OCI-M1 (cell line): ENCODE measurements at places on chromosomes 12 and 14.

DNA sequence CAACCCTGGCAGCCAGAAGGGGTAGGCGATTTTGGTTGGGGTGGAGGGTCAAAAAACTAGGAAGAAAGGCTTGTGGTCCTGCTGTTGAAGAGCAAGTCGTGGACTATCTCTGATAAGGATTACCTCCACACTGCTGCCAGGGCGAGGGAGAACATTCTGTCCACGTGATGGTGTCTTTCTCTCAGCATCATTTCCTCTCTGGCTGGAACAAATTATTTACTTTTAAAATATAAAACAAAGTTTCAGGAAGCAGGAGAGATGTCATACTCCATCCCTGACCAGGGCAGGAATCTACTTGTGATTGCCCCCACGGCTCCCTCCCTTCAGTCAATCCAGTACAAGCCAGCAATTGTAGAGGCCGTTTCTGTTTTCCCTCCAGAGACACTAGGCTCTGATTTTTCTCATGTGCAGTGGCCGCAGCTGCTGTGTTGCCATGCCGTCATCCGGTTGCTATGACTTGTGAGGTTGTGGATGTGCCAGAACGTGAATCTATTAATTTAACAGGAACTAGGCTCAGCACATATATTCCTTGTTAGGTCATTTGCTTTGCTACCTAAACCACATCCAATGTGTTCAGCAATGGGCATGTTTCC, 61.5 kb upstream of the PTGR2 start:
- no peak for DNase-seq

- DNase-seq = no peak
These were observed 11.1 kb downstream of the KIF21A start for GRCh38 chr12:39431797-39432196.

GRCh38 chr12:68454892-68455291, 122.7 kb upstream of the MDM1 start:
- DNase-seq = peak; percentile 10

- peak; percentile 42 for DNase-seq
These were observed 197.0 kb downstream of the ERC1 start for GRCh38 chr12:1188016-1188415.

- DNase-seq = no peak
These were observed 720.9 kb downstream of the AACS start for GRCh38 chr12:125786143-125786542.

GRCh38 chr14:40447017-40447416, 1014.8 kb upstream of the FBXO33 start:
- DNase-seq = no peak

DNA sequence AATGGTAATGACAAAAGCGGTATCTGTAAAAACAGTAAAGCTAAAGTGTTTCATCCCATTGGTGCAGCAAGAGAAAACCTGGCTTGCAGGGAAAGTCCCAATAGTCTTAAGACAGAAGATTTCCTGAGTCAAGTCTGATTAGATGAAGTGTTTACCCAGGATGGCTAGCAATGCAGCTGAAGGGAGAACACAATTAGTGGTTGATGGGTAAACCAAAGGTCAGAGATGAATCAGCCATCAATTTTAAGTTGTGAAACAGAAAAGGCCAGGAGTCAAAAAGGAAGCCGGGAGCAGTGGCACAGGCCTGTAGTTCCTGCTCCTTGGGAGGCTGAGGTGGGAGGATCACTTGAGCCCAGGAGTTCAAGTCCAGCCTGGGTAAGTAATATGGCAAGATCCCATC, 52.6 kb downstream of the SEC23A start:
- no peak for DNase-seq

DNA sequence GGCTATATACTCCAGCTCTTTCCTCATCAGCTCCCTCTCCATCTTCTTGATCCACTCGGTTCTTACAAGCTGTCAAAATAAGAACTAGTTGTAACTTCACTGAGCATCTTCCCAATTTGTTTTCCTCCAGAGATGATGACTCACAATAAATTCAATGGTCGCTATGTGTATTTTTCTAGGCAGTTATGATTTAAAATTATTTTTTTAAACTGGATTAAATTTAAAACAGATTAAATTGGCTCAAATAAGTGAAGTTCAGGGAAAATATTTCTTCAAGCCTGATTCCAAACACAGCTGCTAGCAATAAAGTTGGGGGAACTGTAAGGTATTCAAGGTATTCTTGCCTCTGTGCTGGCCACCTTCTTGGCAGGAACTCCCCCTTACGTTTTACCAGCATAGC, 717.7 kb upstream of the USP15 start:
- DNase-seq = no peak

DNA sequence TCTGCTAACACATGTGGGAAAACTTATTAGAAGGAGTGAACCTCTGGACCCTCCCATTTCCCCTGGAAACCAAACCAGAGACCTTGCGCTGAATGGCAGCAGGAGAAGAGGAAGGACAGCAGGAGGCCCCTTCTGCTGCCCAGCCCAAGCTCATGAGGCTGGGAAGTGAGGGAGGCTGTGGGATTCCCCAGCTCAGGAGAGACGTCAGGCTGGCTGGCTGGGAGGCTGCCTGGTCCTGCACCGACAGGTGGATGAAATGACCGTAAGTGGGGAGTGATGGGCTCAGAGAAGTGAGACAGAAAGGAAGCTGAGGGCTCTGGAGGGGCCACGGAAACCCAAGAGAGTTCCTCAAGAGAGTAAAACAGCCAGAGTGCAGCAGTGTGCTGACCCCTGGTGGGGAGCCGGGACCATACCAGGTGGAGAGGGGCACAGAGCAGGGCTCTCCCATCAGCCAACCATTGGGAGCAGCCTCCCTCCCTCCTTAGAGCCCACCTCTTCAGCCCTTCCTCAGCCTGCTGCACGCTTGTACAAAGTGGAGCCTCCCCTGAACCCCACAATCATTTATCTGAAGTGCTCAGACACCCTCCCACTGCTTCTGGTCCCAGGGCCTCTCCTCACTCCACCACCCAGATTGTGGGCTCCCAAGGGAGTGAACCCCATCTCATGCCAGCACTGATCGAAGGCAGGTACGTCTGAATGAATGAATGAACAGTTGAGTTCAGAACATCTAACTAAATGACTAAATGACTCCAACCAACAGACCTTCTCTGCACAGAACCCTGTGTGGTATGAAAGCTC, 14.0 kb downstream of the TAMALIN start:
- DNase-seq = peak; percentile 84

- peak; percentile 74 for DNase-seq
These were observed 424.2 kb downstream of the ETNK1 start for GRCh38 chr12:23049180-23049579.

DNA sequence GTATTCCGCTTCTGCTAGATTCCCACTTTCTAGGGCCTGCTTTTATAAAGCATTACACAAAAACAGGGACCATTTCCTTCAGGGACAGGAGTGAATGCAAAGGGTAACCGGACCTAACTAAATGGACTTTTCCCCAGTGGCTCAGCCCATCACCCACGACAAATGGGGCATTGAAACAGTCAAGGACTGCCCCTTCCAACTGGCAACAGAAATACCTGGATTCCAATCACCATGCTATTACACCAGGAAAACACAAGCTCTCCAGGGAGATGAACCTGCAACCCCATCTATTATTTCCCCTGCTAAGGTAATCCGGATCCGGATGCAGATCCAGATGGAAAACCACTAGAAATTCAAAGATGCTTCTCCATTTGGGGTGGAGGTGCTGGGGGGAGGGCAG, 1.0 kb downstream of the MPHOSPH9 start:
- DNase-seq = no peak

DNA sequence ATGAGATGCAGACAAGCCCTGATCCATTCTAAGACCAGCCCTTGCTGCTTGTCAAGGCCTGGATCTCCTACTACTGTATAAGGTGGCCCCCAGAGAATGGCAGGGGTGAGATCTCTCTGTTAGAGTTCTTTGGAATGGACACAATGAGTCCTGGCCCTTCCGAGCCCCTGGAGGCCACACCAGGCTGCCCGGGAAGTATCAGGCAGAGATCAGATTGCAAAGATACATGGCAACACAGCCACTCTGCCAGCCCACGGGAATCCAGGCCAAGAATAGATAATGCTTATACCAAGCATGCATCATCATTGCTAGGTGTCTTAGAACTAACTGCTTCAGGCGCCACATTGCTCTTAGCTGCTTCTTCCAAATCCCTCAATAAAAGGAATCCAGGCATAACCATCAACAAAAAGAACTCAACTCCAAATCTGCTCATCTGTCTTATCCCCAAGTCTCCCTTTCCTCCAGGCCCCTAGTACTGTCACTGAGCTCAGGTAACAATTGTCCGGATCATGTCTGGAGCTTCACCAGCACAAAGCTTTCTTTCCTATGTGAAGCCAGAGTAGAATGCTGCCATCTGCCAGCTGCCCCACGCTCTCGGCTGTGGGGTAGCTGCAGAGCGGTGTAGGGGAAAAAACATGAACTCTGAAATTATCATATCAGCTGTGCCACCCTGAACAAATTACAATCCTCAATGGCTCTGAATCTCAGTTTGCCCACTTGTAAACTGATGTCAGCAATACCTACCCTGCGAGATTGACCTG, 5.5 kb upstream of the VASH1 start:
- DNase-seq = no peak

GRCh38 chr12:99767809-99768208, 120.3 kb downstream of the GARIN6 start:
- DNase-seq = peak; percentile 47

GRCh38 chr14:81559385-81559784, 25.7 kb upstream of the SEL1L start:
- peak; percentile 27 for DNase-seq

DNA sequence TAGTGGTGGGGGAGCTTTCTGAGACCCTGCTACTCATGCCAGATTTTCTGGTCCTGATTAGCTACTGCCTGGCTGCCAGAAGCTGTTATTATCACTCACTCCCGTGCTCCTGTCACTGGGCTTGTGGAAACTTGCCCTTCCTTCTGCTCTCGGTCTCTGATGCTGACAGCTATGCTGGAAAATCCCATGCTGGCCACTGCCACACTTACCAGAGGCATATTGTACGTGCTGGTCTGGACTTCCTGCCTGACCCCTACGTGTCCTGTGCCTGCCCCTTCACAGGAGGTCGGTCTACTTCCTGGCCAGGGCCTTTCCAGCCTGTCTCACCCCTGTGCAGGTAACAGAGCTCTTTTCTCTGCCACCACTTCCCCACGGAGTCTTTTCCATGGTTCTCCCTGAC, 149.4 kb upstream of the PLEKHG7 start:
- no peak for DNase-seq

- no peak for DNase-seq
These were observed 144.3 kb downstream of the CALM1 start for GRCh38 chr14:90541076-90541634.

- DNase-seq = no peak
These were observed 57.3 kb upstream of the ATF1 start for GRCh38 chr12:50706606-50707005.

DNA sequence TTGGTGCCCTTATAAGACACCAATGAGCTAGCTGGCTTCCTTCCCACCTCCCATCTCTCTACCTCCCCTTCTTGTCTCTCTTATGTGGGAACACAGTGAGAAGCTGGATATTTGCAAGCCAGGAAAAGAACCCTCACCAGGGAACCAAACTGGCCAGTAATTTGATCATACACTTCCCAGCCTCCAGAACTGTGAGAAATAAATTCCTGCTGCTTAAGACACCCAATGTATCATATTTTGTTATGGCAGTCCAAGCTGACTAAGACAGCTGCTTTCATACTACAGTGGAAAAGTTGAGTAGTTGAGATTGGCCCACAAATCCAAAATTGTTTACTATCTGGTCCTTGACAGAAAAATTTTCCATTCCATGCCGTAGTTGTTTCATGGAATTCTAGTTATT, 269.0 kb downstream of the KCNH5 start:
- DNase-seq = no peak

DNA sequence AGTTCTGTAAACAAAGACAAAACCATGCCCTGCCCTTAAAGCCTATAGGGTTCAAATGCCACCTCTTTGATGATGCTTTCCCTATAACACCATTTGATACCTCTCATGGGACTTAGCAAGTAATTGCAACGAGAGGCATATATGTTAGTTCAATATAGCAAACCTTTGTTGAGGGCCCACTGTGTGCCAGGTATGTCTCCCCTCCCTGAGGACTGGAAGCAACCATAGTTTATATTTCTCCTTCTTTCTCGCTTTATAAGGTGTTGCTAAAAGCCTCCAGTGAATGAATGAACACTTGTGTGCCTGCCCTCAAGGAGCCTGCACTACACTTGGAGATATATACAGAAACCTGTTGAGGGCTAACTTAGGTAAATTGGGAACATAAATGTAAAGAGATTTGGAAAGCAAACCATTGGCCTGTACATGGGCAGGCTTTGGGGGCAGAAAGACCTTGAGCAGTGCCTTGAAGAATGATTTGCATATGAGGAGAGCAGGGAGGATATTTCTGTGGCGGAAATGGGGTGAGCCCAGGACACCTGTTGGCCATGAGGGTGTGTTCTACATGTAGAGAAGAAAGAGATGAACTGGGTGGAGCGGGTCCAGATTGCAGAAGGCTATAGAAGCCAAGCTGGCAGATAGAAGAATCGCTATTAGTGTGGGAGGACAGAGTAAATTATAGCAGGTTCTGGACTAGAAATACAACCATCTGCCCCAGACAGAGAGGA, 1.8 kb upstream of the CKAP4 start:
- no peak for DNase-seq

- peak; percentile 35 for DNase-seq
These were observed 61.4 kb downstream of the SEL1L start for GRCh38 chr14:81472096-81472800.

DNA sequence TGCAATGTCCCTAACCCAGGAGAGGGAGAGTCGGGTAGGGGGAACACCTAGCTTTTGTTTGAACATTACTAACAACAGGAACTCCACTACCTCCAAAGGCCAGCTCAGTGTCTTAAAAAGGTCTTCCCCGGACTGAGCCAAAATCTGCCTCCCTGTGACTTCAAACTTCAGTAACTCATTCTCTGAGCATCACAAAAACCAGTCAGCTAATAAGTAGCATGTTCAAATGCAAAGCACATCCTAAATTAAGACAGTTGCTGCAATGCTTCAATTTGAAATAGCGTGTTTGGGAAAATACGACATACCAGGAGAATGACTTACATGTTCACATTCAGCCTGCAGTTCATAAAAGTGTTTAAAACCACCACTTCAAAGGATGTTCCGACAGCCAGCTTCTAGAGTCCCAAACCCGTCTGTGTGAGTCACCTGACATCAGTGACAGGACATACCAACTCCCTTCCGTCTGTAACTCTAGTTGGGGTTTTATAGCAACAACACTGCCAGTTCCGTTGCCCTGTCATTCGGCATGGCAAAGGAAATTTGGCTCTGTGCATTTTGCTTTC, 13.0 kb downstream of the ZFP36L1 start:
- DNase-seq = no peak

DNA sequence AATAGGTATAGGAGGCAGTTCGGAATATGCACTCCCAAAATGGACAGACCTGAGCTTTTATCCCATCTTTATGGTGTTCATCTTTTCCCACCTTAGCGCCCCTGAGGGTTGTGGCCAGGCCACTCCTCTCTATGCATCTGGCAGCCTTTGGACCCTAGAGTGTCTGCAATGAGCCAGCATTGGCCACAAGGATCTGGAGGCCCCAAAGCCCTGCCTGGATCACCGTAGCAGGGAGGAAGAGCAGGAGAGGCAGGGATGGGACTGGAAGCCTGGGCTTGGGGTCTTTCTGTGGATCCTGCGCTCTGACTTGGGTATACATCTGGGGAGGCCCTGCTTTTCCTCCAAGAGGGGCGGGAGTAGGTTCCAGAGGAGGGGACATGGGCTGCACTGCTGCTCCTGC, 52.5 kb downstream of the PLEKHG3 start:
- DNase-seq = no peak
